Hematopoietic multipotent progenitor cell treated with erythropoietin and hydrocortisone succinate and interleukin-3 and kit ligand, for 8 days (in vitro differentiated cells): ENCODE measurements at places on chromosomes 3 and 15.

- DNase-seq: no peak
Measured at GRCh38 chr15:99424978-99425656, 140.7 kb upstream of the MEF2A start.

DNA sequence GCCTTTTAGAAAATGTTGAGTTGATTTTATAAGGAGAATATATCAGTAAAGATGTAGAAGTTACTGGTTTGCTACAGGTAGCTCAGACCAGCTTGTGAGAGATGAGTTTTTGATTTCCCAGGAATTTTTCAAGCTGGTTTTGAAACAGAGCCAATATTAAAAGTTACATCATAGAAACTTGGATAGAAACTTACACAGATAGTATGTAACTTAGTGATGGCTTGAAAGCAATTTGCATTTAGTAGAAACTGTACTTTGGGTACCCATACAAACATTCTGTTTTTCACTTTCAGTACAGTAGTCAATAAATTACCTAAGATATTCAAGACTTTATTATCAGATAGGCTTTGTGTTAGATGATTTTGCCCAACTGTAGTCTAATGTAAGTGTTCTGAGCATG lies 93.4 kb downstream of the RBMS3 start:
- DNase-seq: no peak

DNA sequence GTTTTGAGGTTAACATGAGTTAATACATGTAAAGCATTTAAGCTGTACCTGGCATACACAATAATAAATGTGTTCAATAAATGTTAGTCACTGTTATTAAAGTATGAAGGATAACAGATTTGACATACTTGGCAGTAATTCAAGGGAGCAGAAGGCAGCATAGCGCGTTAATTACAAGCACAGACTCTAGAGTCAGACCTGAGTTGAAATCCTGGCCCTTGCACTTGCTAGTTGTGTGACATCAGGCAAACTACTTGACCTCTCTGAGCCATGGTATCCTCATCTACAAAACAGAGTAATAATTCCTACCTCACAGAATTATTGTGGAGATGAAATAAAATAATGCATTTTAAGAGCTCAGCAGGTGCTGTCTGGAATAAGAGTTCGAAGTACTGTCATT lies 5.4 kb downstream of the IFT122 start:
- DNase-seq: no peak

GRCh38 chr3:120156699-120157098 lies 62.5 kb upstream of the GSK3B start:
- no peak for DNase-seq

DNA sequence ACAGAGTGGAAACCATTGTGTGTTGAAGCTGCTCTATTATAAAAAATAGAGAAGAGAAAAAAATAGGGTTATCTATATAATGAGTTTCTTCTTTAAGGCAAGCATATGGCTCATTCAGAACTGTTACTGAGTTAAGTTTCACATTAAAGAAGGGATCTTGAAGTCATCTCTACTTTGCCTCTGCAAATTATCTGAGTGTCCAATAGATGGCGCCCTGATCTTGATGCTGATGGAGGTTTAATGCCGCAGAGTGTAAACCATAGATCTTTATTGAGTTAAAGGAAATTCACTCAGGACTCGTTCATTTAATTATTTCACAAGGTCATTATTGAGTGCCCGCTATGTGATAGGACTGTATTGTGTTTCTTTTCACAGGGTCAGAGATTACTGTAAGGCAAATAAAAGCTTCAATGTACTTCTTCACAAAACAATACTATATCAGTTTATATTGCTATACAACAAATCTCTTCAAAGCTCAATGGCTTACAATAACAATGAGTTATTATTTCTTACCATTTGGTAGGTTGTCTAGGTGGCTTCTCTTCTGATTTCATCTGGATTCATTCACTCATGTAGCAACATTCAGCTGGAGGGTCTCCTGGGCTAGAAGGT lies 171.4 kb downstream of the NSUN3 start:
- peak; percentile 49 for DNase-seq

GRCh38 chr3:183435661-183436060 lies 7.2 kb upstream of the MCF2L2 start:
- DNase-seq: no peak

GRCh38 chr3:52842424-52842823 lies 7.6 kb upstream of the MUSTN1 start:
- DNase-seq: no peak

DNA sequence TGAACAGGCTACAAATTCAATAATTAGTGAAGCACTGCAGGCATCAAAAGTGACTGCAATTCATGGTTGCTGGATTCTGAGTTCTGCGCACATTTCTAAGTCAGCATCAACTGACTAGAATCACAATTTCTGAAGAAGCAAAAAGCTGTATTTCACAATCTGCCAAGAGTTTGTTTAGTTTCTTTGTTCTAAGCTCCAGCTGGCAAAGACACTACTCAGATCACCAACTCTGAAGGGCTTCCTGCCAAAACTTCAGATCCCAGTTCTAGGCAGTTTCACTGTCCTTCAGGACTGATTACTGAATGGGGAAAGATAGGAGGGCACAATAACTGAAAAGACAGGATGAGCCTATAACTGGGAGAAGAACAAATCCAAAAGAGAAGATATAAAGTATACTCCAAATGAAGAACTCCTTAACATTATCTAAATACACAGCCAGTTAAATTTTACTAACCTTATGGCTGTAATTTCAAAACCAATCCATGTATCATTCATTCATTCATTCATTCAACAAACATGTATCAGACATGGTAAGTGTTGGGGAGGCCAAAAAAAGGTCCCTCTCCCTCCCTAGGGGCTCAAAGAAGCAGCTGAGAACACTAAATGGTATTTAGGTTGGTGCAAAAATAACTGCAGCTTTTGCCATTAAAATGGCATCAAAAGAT lies 17.1 kb downstream of the TJP1 start:
- no peak for DNase-seq

DNA sequence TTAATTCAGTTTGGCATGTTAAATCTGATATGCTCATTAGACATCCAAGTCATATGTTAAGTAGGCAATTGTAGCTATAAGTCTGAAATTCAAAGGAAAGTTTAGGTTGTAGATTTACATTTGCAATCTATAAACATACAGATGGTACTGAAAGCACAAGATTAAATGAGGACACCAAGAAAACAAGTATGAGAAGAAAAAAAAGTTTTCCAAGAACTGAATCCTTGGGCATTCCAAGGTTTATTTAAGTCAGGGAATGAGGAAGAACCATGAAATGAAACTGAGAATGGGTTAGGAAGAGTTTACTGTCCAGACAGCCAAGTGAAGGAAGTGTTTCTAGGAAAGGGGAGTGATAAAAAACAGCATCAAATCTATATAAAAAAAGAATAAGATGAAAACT lies 756.1 kb upstream of the DPPA4 start:
- no peak for DNase-seq

DNA sequence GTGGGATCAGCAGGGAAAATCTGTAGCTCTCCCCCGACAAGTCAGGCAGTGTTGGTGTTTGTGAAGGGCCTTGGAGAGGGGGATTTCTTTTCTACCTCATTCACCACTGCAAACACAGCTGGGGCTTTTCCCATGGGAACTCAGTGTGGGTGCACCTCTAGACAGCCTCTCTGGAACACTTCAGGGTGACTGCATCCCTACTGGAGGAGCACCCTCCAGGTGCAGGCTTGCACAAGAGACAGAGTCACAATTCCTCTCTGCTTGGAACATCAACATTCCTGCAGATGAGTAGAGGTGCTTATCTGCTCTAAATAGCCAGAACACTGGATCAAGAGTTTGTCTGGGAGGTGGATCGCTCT lies 72.7 kb upstream of the AKAP13 start:
- no peak for DNase-seq

DNA sequence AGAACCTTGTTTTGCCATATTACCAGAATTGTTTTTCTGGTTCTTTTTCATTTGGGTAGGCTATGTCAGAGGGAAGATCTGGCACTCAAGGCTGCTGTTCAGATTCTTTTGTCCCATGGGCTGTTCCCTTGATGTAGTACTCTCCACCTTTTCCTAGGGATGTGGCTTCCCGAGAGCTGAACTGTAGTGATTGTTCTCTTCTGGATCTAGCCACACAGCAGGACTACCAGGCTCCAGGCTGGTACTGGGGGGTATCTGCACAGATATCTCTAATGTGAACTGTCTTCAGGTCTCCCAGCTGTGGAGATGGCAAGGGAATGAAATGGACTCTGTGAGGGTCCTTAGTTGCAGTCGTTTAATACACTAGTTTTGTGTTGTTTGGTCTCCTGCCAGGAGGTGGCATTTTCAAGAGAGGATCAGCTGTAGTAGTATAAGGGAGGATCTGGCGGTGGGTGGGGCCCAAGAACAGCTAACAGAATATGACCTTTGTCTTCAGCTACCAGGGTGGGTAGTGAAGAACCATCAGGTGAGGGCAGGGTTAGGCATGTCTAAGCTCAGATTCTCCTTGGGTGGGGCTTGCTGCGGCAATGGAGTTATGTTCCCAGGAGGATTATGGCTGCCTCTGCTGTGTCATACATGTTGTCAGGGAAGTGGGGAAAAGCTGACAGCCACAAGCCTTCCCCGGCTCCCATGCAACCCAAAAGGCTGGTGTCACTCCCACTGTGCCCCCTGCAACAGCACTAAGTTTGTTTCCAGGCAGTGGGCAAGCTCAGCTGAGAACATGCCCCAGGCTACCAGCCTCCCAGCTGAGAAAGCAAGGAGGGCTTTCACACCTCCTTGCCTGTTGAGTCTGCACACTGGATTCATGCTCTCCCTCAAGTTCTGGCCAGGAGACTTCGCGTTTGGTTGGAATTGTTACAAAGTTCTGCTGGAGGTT lies 252.5 kb downstream of the ISL2 start:
- no peak for DNase-seq

DNA sequence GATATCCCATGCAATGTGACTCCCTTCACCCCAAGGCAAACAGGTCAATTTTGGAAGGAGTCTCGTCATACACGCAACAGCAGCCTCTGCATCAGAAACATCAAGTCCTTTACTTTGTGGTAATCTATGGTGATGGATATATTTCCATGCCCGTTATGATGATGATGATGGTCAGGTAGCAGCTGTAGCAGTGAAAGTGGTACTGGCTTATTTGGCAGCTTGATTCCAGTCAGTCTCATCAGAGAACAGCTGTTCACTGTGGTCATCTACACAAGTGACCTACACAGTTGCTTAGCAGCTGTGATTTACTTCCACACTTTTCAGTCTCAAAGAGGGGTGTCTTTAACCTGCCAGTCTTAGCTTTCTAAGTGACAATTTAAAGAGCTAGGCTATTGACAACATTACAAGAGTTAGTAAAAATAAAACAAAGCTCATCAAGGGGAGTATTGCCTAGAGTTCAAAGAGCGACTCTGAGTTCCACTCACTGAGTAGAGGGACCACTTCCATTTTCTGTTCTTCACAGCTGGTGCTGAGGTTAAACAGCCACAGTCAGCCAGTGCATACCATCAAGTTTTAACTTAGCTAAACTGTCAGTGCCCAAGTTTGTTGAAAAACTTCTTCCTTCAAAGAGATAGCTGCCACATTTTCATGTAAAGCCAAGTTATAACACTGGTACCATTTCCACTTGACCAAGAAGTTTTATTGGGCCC lies 587.4 kb upstream of the KCNMB2 start:
- DNase-seq: no peak

GRCh38 chr3:171189394-171190080 lies 163.0 kb upstream of the SLC2A2 start:
- DNase-seq: no peak

DNA sequence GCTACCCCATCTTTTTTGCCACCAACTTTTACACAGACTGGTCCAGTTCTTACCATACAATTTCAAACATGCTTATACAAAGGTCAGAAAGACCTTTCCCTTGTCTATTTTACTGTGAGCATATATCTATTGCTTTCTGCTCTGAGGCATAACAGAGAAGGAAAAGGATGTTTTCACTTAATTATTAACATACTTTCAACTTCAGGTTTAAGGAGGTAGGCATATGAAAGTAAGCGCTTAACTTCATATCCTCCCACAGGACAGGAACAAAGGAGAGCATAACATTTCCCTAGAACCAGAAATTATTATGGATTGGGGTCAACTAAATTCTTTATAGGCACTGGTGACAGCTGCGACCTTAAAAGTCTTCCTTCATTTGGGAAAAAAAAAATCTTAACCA lies 1.1 kb downstream of the MYEF2 start:
- no peak for DNase-seq

- no peak for DNase-seq
Measured at GRCh38 chr15:34651997-34652725, 68.7 kb upstream of the GOLGA8B start.

GRCh38 chr15:61724251-61724939 lies 335.9 kb downstream of the VPS13C start:
- DNase-seq: no peak

DNA sequence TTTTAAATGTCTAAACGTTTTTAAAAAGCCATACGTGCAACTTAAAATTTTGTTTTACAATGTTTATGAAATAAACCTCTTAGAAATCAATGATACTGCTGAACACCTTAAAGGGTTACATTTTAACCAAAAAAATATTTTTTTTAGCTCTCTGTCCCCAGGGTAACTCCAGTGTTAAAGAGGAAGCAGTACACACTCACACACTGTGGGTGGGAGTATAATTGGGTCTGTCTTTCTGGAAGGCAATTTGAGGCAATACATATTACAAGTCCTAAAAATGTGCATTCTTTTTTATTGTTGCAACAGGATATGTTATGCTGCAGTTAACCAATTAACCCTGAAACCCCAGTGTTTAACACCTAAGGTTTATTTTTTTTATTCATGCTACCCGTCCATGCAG lies 34.1 kb downstream of the WHAMM start:
- DNase-seq: no peak

DNA sequence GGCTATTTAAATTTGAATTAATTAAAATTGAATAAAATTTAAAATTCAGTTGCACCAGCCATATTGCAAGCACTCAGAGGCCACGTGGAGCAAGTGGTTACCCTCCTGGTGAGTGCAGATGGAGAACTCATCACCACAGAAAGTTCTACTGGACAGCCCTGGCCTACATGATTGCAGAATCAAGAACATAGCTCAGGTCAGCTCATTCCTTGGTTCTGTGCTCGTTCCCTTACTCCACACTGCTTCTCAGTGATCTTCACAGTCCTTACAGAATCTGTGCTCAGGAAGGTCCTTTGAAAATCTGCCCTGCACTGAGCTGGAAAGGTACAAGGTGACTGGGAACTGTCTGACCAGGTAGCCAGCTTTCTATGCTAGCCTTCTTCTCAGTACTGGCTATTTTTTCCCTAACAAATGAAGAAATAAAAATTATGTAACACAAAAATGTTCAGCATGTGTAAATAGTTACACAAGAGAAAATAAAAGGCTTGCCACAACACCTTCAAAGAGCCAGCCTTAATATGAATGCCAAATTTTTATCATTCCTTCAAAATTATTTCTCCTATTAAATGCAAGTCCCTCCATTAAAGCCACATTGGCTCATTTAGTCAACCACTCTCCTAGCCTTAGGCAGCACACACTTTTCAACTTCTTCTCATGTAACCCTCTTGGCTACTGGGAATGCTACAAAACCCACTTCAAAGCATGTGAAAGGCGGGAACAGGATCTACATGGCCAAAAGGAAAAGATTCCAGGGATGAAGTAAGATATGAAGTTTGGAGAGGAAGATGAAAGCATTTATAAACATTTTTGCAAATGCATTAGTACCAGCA lies 326.4 kb upstream of the WNT5A start:
- DNase-seq: no peak

GRCh38 chr3:13498354-13499060 lies 18.4 kb downstream of the HDAC11 start:
- DNase-seq: no peak
